T-cell (primary cell): ENCODE measurements at places on chromosomes 16 and 17. TPM values are rescaled to one million over a fixed set of nuclear protein-coding genes. Genes with fewer than 3 reads are reported as not detected.

The MYH8 gene
- not detected for total RNA-seq

The PHKG2 gene
- 36.4 TPM for total RNA-seq

The HSPB9 gene
- not detected for total RNA-seq

The FOXJ1 gene
- 3.0 TPM for total RNA-seq

The PHOSPHO1 gene
- not detected for total RNA-seq

The CCL4L2 gene
- total RNA-seq, result 1.2 TPM

- no peak overlapping the region for H3K4me3 ChIP-seq
- H3K36me3 ChIP-seq, result no peaks in the 10 kb centered on the region
- no peaks in the 10 kb centered on the region for H3K27me3 ChIP-seq
- no peak overlapping the region for H3K27ac ChIP-seq
- peaks cover 10% of the 10 kb centered on the region for H3K4me1 ChIP-seq
- DNase-seq, result no peak
Measured at GRCh38 chr17:50211249-50212120, 10.1 kb upstream of the COL1A1 start.

DNA sequence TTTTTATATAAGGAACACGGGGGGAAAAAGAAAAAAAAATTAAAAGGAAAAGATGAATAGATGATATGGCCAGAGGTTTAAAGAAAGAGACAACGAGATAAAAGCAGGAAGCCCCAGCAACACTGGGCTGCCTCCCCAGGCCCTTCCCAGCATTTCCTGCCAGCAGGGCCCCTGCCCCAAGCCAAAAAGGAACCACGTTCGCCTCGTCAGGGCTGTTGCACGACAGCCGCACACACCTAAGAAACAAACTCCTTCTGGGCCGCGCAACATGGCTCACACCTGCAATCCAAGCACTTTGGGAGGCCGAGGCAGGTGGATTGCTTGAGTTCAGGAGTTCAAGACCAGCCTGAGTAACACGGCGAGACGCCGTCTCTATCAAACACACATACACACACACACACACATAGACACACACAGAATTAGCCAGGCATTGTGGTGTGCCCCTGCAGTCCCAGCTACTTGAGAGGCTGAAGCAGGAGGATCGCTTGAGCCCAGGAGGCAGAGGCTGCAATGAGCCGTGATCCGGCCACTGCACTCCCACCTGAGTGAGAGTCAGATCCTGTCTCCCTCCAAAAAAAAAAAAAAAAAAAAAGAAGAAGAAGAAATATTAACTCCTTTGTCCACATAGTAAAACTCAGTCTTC lies 83.0 kb downstream of the ANKRD11 start:
- H3K27ac ChIP-seq, result peak overlapping the region; percentile 43
- H3K4me1 ChIP-seq, result peaks cover 54% of the 10 kb centered on the region
- H3K27me3 ChIP-seq, result no peaks in the 10 kb centered on the region
- H3K36me3 ChIP-seq, result no peaks in the 10 kb centered on the region
- H3K4me3 ChIP-seq, result no peak overlapping the region

- peaks cover 3% of the 10 kb centered on the region for H3K27me3 ChIP-seq
- no peak overlapping the region for H3K4me3 ChIP-seq
- H3K27ac ChIP-seq, result no peak overlapping the region
- no peaks in the 10 kb centered on the region for H3K4me1 ChIP-seq
- H3K36me3 ChIP-seq, result no peaks in the 10 kb centered on the region
Measured at GRCh38 chr16:83713597-83713996, 94.2 kb upstream of the HSBP1 start.

GRCh38 chr16:56946767-56947603 lies 14.8 kb upstream of the CETP start:
- no peaks in the 10 kb centered on the region for H3K27me3 ChIP-seq
- no peak overlapping the region for H3K27ac ChIP-seq
- H3K4me1 ChIP-seq, result peaks cover 6% of the 10 kb centered on the region
- H3K4me3 ChIP-seq, result no peak overlapping the region
- no peak for DNase-seq

GRCh38 chr17:52762147-52762793 lies 603.8 kb upstream of the CA10 start:
- no peak overlapping the region for H3K27ac ChIP-seq
- no peak for DNase-seq
- no peak overlapping the region for H3K4me3 ChIP-seq
- H3K4me1 ChIP-seq, result no peaks in the 10 kb centered on the region

DNA sequence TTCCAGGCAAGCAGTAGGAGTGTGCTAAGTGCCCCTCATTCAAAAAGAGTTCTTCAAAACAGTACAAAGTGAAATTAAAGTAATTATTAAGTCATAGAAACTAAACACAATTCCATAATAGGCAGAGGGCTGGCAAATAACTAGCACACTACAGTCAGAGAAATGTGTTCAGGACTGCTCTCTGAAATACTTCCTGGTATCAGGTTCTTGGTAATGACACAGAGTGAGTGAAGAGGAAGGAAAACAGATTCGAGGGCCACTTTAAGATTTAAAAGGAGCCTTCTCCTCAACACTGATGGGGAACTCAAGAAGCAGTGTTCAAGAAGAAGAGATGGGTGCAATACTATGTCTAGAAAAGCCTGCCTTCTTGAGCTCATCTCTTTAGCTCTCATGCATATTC lies 139.2 kb downstream of the TOX3 start:
- no peak for DNase-seq
- no peaks in the 10 kb centered on the region for H3K4me1 ChIP-seq
- H3K36me3 ChIP-seq, result no peaks in the 10 kb centered on the region
- H3K27ac ChIP-seq, result no peak overlapping the region

DNA sequence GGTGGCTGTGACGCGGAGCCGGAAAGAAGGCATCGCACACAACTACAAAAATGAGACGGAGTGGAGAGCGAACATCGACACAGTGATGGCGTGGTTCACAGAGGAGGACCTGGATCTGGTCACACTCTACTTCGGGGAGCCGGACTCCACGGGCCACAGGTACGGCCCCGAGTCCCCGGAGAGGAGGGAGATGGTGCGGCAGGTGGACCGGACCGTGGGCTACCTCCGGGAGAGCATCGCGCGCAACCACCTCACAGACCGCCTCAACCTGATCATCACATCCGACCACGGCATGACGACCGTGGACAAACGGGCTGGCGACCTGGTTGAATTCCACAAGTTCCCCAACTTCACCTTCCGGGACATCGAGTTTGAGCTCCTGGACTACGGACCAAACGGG lies 4.4 kb downstream of the ENPP7 start:
- H3K27me3 ChIP-seq, result peaks cover 30% of the 10 kb centered on the region
- no peaks in the 10 kb centered on the region for H3K4me1 ChIP-seq
- H3K27ac ChIP-seq, result no peak overlapping the region
- no peak overlapping the region for H3K4me3 ChIP-seq

DNA sequence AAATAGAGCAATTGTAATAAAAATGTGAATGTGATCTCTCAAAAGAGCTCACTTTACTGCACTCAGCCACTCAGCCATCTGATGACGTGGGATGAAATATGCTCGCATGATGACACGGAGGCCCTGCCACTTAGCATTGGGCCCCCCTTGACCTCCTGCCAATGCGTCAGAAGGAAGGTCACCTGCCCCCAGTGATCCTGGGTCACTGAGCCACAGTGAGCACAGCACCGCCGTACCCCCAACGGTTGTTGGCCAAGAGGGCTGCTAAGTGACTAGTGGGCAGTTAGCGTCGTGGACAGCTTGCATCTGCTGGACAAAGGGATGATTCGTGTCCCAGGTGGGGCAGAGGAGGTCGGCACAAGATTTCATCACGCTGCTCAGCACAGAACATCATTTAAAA lies 22.9 kb downstream of the ZC3H18 start:
- no peaks in the 10 kb centered on the region for H3K27me3 ChIP-seq
- no peak overlapping the region for H3K4me3 ChIP-seq
- H3K4me1 ChIP-seq, result peaks cover 22% of the 10 kb centered on the region

GRCh38 chr16:28933171-28933570 lies 1.4 kb downstream of the CD19 start:
- H3K27ac ChIP-seq, result no peak overlapping the region
- no peak overlapping the region for H3K4me3 ChIP-seq
- H3K36me3 ChIP-seq, result no peaks in the 10 kb centered on the region
